AG09309 (cell line): ENCODE measurements at places on chromosomes 11 and 22.

GRCh38 chr22:38965614-38966379, 8.4 kb downstream of the APOBEC3A start:
- DNase-seq, result no peak

- no peak for DNase-seq
Observed at GRCh38 chr11:64667154-64667745, 55.7 kb downstream of the NRXN2 start.

- no peak for DNase-seq
Observed at GRCh38 chr11:13290221-13290980, 12.8 kb downstream of the BMAL1 start.

GRCh38 chr11:134196756-134197155, 27.0 kb downstream of the NCAPD3 start:
- no peak for DNase-seq

GRCh38 chr11:12842933-12843636, 166.0 kb upstream of the RASSF10 start:
- DNase-seq, result no peak

DNA sequence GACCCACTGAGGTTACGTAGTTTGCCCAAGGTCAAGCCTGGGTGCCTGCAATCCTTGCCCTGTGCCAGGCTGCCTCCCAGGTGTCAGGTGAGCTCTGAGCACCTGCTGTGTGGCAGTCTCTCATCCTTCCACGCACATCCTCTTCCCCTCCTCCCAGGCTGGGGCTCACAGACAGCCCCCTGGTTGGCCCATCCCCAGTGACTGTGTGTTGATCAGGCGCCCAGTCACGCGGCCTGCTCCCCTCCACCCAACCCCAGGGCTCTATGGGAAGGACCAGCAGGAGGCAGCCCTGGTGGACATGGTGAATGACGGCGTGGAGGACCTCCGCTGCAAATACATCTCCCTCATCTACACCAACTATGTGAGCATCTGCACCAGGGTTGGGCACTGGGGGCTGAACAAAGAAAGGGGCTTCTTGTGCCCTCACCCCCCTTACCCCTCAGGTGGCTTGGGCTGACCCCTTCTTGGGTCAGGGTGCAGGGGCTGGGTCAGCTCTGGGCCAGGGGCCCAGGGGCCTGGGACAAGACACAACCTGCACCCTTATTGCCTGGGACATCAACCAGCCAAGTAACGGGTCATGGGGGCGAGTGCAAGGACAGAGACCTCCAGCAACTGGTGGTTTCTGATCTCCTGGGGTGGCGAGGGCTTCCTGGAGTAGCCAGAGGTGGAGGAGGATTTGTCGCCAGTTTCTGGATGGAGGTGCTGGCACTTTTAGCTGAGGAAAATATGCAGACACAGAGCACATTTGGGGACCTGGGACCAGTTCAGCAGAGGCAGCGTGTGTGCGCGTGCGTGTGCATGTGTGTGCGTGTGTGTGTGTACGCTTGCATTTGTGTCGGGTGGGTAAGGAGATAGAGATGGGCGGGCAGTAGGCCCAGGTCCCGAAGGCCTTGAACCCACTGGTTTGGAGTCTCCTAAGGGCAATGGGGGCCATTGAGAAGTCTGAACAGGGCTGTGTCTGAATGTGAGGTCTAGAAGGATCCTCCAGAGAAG, 1.6 kb downstream of the GSTP1 start:
- no peak for DNase-seq

DNA sequence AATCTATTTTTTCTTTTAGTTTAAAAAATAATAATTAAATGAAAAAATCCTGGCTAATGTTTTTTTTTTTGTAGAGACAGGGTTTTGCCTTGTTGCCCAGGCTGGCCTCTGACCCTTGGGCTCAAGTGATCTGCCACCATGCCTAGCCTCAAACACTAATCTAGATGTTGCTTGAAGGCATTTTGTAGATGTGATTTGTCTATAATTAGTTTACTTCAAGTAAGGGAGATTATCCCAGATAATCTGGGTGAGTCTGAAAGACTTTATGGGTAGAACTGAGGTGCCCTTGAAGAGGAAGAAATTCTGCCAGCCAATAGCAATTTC, 38.6 kb upstream of the RBFOX2 start:
- no peak for DNase-seq

- DNase-seq, result no peak
Observed at GRCh38 chr11:68924073-68924925, 20.6 kb downstream of the IGHMBP2 start.

GRCh38 chr11:116694349-116694725, 78.5 kb downstream of the BUD13 start:
- no peak for DNase-seq

GRCh38 chr22:43876866-43877509, 14.7 kb upstream of the SULT4A1 start:
- no peak for DNase-seq

DNA sequence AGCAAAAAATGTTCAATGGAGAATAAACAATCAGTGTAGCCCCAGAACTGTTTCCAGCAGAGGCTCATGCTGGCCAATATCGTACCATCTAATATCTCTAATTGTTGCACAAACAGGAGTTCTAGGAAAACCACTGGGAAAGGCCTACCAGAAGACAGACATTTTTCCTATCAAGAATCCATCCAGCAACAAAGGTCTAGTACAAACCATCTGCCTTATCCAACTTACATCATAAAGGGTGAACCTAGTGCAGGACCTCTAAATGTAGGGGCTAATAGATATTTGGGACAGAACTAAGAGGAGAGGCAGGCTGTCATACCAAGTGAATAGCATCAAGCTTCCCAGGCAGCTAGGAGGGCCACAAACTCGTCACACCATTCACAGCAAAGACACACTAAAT, 18.7 kb downstream of the PAX6 start:
- DNase-seq, result no peak

- no peak for DNase-seq
Observed at GRCh38 chr11:102546923-102547471, 16.4 kb upstream of the MMP7 start.

GRCh38 chr22:30308518-30309230, 18.1 kb downstream of the TBC1D10A start:
- DNase-seq, result no peak

DNA sequence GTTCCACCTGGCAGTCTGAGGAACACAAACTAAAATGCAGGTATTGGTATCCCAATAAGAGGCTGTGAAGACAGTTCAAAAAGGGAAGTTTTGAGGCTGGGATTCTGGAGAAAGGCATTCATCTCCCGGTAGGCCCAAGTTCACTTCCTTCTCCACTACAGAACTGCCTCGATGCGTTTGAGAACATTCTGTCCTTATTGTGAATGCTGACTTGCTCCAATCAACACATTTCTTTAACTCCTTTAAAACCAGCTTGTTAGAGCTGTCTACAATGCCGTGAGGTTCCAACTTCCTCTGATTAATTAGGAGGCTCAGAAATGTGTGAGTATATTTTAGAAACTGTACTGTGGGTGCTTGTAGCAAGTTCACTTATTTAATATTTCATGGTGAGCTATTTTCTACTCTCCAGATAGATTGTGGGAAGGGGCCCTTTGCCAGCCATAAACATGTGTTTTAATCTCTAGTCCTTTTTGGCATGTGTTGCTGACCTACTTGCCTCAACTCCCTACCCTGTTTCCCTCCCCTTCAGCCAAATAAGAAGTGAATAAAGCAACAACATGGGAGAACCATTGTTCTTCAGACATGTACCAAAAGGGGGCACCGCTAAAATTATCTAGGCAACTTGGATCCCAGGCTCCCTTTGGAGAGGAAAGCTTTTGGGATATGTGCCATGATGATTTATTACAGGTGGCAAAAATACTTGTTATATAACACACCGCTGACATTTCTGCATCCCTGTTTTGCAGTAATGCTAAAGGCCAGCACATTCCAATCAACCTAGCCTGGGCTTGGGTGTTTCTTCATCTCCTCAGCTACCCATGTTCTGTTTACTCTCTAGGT, 245.6 kb downstream of the BLID start:
- DNase-seq, result no peak

DNA sequence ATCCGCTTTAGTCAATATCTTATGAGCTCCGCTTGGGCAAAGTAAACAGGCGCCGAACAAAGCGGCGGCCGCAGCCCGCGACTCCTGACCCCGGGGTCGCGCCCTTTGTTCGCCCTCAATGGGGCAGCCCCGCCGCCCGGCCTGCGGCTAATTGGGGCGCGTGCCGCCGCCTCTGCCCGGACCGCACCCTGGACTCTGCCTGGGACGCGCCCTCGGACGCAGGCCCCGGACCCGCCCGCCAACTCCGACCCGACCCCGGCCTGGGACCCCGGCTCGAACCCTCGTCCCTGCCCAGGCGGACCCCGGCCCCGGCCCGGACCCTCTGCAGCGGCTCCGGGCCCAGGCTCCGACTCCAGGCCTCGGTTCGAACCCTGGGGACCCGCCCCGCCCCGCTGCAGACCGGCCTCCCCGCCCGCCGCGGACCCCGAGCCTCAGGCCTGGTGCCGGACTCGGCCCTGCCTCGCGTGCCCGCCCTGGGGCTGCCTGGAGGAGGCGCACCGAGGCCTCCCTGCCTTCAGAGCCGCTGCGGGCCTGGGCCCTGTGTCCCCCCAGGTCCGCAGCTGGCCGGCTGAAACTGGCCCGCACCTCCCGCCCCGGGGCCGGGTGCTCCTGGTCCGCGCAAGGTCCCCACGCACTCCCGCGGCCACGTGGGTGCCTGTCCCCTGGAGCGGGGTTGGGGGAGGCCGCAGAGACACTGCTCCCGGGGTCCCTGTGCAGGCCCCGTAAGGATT, 84.7 kb upstream of the WNT7B start:
- no peak for DNase-seq

GRCh38 chr22:47442821-47443220, 680.4 kb downstream of the TBC1D22A start:
- DNase-seq, result no peak

DNA sequence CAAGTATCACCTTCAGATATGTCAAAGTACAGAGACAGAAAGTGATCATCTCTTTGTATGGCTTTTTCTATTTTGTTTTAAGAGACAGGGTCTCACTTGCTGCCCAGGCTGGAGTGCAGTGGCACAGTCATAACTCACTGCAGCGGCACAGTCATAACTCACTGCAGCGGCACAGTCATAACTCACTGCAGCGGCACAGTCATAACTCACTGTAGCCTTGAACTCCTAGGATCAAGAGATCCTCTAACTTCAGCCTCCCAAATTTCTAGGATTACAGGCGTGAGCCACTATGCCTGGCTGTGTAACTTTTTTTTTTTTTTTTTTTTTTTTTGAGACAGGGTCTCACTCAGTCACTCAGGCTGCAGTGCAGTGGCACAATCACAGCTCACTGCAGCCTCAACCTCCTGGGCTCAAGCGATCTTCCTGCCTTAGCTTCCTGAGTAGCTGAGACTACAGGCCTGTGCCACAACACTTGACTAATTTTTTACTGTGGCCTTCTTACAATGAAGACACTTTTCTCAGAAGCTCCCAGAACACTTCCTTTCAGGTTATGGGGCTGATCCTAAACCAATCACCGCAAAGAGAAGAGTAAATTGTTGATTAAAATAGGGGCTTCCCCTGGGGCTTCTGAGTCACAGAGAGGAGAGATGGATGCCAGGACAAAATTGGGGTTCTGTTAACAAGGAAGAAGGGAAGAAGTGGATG, 9.0 kb upstream of the HIKESHI start:
- no peak for DNase-seq

GRCh38 chr22:33757041-33757801, 163.1 kb downstream of the LARGE1 start:
- no peak for DNase-seq

- no peak for DNase-seq
Observed at GRCh38 chr22:43205748-43206508, 19.0 kb upstream of the TTLL12 start.

GRCh38 chr11:110897035-110897434, 184.8 kb upstream of the ARHGAP20 start:
- DNase-seq, result peak; percentile 76

DNA sequence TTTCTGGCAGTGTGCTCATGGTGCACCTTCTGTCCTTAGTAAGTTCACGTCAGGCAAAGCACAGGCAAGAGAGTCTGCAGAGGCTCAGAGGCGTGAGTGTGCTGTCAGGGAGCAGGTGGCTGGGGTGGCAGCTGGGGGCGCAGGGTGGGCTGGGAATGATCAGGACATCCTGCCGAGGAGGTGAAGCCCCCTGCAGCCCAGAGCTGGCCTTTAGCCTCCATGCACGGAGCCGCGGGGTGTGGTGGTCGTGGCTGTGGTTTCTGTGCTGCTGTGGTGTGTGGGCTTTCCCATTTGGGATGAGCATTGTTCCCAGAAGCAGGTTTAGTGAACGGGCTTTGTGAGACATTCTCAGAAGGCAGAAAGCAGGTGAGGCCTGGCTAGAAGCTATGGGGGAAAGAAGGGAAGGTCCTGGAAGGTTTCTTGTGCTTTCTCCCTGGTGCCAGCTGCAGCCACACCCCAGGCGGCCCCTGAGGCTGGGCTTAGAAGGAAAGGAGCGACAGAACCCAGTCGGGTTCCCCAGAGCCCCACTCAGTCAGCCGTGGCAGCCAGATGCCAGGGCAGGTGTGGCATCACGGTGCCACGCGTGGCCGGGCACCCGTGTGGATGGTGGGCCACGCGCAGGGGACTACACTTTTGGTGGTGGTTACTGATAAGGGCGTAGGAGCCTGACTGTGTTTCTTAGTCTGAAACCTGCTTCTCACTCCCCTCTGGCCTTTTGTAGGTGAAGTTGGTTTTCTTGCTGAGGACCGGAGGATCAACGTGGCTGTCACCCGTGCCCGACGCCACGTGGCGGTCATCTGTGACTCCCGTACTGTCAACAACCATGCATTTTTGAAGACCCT, 32.0 kb downstream of the IGHMBP2 start:
- no peak for DNase-seq

DNA sequence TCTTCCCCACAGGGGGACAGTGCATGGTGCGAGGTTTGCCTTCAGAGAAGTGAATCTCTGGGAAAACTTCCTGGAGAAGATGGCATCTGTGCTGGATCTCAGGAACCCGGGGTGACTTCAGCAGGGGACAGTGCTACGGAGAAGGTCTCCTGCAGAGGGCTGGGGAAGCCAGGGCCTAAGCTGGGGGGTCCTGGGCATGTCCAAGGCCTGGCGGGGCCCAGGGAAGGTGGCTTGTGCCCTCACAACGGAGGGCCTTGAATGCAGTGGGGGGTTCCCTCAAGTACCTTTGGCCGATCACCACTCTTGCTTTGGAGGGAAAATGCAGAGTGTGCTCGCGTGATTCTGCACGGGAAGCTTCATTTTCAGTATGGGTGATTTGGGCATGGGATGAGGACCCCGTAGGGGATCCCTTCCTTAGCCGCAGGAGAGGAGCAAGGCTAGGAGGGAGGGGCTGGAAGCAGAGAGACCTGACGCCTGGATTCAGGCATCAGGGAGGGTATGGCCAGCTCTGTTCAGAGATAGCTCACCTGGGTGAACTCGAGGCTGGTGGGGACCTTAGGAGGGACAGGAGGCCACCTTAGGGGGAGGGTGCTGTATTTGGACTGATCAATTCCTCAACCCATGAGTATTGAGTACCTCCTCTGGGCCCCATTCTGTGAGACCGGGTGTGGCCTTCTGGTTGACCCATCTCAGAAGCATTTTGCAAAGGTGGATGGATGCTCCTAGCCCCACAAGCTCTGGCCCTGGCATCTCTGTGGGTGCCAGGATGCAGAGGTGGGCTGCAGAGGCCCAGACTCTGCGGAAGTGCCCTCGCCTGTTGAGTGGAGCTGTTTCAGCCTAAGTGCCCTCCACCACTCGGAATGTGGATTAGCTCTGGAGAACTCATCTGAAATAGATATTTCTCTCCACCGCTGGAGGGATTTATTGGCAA, 529.4 kb downstream of the TBC1D22A start:
- no peak for DNase-seq
